Esophagus squamous epithelium (tissue), 5 donors: ENCODE measurements at places on chromosomes 2 and 18. TPM values are rescaled to one million over a fixed set of nuclear protein-coding genes. Genes with fewer than 3 reads are reported as not detected.

- no peak overlapping the region for H3K27ac ChIP-seq
- no peak overlapping the region for H3K4me3 ChIP-seq
- DNase-seq, result no peak
- no peaks in the 10 kb centered on the region for H3K27me3 ChIP-seq
- H3K4me1 ChIP-seq, result peaks cover 3% of the 10 kb centered on the region
These were observed 766.7 kb upstream of the HS6ST1 start for GRCh38 chr2:129085386-129085785.

DNA sequence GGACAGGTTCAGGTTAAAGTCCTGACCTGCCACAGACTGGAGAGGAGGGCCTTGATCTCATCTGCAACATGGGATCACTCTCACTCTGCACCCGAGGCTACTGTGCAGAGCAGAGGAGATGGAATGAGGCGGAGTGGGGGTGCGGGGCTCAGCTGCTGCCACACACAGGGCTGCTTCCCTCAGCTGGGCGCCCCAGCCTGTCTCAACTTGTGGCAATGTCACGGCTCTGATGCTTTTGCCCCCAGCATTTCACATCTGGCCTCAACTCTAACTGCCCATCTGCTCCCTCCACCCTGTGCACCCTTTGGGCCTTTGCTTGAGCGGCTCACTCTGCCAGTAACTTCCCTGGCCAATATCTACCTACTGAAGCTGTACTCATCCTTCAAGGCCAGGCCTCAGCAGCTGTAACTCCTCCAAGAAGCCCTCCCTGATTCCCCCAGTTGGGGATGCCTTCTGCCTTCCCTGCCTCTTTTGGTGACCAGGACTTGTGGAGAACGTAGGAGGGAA is 70.3 kb downstream of the POLR1A start:
- peaks cover 48% of the 10 kb centered on the region for H3K36me3 ChIP-seq
- peak overlapping the region; percentile 89 for H3K27ac ChIP-seq
- no peak overlapping the region for H3K4me3 ChIP-seq
- H3K4me1 ChIP-seq, result peaks cover 57% of the 10 kb centered on the region

Gene ALLC
- total RNA-seq, result not detected

DNA sequence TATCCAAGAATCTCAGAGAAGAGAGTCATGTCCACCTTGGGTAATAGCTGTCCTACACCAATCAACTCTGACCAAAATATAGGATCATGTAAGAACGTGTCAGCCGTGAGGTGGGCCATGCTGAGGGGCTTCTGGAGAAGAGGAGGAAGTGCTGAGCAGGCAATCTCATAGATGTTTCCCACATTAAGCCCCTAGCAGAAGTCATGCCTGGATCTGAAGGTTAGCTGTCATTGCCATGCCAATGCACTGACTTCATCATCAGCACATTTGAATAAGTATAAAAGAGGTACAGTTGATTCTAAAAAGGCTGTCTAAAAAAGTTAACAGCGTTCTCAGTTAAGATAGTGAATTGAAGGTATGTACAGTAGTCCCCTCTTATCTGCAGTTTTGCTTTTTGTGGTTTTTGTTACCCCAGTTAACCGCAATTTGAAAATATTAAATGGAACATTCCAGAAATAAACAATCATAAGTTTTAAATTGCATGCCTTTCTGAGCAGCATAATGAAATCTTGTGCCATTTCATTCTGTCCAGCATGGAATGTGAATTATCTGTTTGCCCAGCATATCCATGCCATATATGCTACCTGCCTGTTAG is 67.2 kb upstream of the TMEM17 start:
- H3K27me3 ChIP-seq, result peaks cover 9% of the 10 kb centered on the region
- DNase-seq, result no peak
- no peak overlapping the region for H3K4me3 ChIP-seq
- no peaks in the 10 kb centered on the region for H3K36me3 ChIP-seq
- H3K4me1 ChIP-seq, result peaks cover 47% of the 10 kb centered on the region
